ENCODE measurements at places on chromosomes 6 and 20. TPM values are rescaled to one million over a fixed set of nuclear protein-coding genes. Genes with fewer than 3 reads are reported as not detected.

GRCh38 chr20:34570859-34571306, 12.4 kb downstream of the MAP1LC3A start:
- DNase-seq, result no peak

GRCh38 chr6:37779902-37780628, 39.5 kb upstream of the ZFAND3 start:
- no peak for DNase-seq

GRCh38 chr20:35302421-35303335, 10.5 kb upstream of the FAM83C start:
- DNase-seq, result no peak

The PLCG1 gene
- total RNA-seq, result 25.8 TPM

The TRIM10 gene
- total RNA-seq, result 128 TPM

The MAP7 gene
- 17.5 TPM for total RNA-seq

The TRIM40 gene
- not detected for total RNA-seq

DNA sequence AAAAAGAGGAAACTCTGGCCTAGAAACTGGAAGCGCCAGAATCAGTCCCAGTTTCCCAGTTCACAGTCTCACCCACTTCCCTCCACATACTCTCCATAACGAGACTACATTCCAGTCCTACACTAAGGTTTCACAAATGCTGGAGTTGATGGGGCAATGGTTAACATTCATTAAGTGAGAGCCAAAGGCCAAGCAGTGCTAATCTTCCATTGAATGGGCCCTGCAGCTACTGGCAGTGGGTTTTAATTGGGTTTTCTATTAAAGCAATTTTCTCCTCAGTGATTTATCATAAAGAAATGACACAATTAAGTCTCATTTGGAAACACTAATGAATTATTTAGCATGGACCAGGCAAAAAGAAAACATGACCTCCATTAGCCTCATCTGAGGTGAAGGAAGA, 20.8 kb upstream of the NRSN1 start:
- no peak for DNase-seq

- no peak for DNase-seq
These were observed 238.1 kb upstream of the TAB2 start for GRCh38 chr6:149079456-149079855.

- DNase-seq, result no peak
These were observed 103.9 kb upstream of the JAG1 start for GRCh38 chr20:10777710-10778109.

DNA sequence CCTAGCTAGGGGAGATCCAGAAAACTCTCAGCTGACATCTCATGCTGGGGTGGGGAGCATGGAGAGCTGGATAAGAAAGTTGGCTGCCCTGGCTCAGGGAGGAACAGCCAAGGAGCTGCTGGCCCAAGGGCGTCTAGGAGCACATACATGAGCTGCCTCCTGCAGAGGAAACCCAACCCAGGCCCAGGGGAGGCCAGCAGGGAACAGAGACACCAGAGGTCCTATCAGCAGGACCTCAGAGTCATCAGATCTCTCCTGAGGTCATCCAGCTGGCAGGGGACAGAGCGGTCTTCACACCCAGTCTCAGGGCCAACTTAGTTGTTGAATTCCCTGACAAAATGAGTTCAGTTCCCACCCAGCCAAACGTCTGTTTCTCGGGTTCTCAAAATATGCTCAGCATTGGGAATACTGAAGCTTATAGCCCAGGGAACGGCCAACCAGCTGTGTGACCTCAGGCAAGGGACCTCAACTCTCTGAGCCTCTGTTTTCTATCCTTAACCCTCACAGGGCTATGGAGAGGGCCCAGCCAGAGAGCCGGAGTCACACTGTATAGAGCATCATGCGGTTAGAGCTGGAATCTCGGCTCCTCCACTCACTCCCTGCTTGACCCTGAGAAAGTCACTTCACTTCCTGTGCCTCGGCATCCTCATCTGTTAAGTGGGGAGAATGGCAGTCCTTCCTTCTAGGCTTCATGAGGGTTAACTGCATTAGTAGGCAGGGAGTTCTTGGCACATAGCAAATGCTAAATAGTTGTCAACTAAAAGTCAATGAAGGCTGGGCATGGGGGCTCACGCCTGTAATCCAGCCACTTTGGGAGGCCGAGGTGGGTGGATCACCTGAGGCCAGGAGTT, 13.8 kb downstream of the ADA start:
- DNase-seq, result no peak

DNA sequence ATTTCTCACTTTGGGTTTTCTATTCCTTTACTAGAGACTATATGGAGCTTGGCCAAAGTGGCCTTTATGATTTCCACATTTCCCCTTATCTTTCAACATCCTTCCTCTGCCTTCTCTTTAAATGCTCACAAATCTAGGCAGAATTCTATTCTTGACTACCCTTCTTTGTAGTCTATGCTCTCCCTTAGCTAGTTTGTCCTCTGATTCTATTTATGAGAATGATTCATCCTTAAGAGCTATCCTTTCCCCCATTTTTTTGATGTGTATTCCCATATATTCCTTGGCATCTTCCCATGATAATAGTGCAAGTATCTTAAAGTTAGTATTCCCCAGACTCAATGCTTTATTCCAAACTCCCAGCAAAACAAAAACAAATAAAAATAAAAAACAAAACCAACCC, 53.1 kb downstream of the IL20RA start:
- DNase-seq, result no peak

The HLA-DOB gene
- not detected for total RNA-seq

DNA sequence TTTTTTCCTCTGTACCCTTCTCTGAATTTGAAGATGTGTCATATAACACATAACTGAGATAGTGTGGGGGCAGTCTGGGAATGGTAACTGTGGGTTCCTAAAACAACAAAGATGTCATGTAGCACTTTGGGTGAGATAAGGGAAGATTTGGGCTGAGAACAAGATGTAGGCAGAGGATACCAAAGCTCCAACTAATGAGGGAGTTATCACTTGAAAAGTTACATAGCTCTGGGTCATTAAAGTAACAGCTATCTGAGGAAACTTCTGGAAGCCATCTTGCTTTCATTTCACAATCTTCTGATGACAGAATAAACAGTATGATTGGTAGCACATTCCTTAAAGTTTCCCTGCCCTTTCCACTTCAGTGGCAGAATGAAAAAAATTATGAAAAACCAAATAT, 255.4 kb downstream of the TBX18 start:
- no peak for DNase-seq

- no peak for DNase-seq
These were observed 739 bp downstream of the B3GAT2 start for GRCh38 chr6:70956191-70956450.

The WFDC9 gene
- total RNA-seq, result not detected

DNA sequence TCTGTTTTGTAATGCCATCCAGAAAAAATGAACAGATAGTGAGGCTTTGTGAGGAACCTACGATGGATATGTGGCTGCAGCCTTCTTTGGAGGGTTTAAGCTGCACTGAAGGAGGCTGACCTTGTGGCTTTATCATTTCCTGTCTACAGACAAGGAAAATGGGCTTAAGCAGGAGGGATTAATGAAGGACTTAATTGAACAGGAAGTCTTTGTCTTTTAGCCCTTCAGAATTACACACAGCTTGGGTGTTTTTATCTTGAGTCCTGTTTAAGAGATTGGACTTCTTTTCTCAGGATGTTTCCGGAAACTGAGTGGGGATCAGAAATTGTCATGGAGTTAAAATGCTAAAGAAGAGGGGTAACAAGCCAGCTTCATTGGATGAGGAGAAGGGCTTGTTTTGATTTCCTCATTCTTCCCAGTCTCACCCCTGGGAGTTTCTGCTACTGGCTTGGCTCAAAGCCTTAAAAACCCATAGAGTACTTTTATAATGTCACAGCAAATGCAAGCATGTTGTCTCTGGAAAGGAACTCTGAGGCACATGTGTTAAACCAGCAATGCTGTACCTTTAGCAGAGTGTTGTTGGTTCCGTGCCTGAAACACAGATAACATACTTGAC, 193.6 kb downstream of the JARID2 start:
- DNase-seq, result no peak

The WDR27 gene
- total RNA-seq, result 7.1 TPM

DNA sequence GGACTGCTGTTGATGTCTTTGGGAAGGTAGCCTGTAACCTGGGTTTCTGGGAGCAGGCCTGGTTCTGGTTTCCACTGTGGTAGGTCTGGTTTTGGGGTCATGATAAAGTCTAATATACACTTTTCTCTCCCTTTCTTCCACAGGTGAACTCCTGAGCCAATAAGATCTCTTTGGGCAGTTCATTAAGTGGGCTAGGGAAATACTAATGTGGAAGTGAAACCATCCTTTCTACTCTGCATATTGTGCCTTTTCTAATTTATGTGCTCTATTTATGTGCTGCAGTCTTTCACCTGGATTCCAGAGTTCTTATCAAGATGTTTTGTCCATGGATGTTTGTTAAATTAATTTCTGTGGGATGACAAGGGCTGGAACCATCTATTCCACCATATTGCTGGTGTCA, 165.7 kb upstream of the PTPRK start:
- no peak for DNase-seq

- DNase-seq, result no peak
These were observed 664.7 kb downstream of the RFPL4B start for GRCh38 chr6:113011801-113012200.

The SLC16A10 gene
- 16.7 TPM for total RNA-seq

The MRPL18 gene
- total RNA-seq, result 32.5 TPM
